CD4-positive, alpha-beta T cell treated with Interleukin-4 for 1 hour (primary cell): ENCODE measurements at places on chromosomes 5 and 9.

GRCh38 chr9:109301012-109301411 lies 19.8 kb downstream of the EPB41L4B start:
- no peak for DNase-seq

GRCh38 chr5:67268231-67269021 lies 71.8 kb upstream of the CD180 start:
- DNase-seq: no peak

DNA sequence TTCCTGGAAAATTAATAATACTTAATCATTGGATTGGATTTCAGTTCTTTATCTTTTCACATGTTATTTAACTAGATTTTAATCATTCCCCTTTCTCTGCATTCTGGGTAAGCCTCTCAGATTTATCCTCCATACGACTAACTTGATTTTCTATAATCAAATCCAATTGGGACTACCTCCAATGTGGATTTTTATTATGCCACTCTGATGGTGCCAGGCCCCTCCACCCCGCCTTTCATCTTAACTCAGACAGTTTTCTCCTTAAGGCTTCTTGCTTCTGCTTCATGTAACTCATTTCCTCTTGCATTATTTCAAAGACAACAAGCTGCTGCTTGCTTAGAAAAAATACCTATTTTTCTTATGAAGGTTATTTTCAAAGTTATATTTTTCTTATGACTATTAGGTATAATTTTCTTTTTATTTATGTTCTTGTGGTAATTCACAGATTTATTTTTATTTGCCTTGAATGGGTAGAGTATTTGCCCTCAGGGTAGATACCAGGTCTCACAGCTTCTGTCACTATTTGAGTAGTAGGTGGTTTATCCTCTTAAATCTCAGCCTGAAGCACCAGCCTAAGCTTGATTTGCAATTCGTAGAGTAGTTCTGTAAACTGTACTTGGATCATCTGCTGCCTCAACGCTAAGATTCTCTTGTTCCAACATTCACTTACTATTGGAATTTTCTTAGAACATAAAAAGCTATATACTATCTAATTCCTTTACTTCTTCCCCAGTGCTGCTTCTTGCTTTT lies 659.0 kb upstream of the ARRDC3 start:
- no peak for DNase-seq

GRCh38 chr5:72622170-72622760 lies 115.1 kb upstream of the ZNF366 start:
- DNase-seq: no peak

GRCh38 chr5:111463311-111463710 lies 49.0 kb downstream of the STARD4 start:
- no peak for DNase-seq

- no peak for DNase-seq
These were observed 45.0 kb upstream of the PHF2 start for GRCh38 chr9:93531374-93531773.

- DNase-seq: no peak
These were observed 282.3 kb downstream of the TMEM167A start for GRCh38 chr5:82794876-82795275.

GRCh38 chr9:110340306-110340705 lies 2.6 kb upstream of the TXNDC8 start:
- no peak for DNase-seq

- no peak for DNase-seq
These were observed 974.5 kb upstream of the CDH10 start for GRCh38 chr5:25619273-25619672.

- DNase-seq: no peak
These were observed 6.2 kb upstream of the PTCH1 start for GRCh38 chr9:95522871-95523370.

DNA sequence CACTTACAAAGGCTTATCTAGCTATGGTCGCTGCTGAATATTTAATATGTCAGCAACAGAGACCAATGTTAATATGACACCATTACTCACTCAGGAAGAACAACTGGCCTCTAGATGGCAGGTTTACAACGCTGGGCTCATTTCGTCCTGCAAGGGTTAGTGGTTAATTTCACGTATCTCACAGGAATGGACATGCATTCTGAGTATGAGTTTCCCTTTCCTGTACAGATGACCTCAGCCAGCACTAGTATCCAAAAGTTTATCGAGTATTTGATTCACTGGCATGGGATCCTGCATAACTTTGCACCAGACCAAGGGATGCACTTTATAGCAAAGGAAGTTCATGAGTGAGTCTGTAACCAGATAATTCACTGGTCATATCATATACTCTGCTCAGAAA lies 8.7 kb upstream of the TRPC7 start:
- no peak for DNase-seq

DNA sequence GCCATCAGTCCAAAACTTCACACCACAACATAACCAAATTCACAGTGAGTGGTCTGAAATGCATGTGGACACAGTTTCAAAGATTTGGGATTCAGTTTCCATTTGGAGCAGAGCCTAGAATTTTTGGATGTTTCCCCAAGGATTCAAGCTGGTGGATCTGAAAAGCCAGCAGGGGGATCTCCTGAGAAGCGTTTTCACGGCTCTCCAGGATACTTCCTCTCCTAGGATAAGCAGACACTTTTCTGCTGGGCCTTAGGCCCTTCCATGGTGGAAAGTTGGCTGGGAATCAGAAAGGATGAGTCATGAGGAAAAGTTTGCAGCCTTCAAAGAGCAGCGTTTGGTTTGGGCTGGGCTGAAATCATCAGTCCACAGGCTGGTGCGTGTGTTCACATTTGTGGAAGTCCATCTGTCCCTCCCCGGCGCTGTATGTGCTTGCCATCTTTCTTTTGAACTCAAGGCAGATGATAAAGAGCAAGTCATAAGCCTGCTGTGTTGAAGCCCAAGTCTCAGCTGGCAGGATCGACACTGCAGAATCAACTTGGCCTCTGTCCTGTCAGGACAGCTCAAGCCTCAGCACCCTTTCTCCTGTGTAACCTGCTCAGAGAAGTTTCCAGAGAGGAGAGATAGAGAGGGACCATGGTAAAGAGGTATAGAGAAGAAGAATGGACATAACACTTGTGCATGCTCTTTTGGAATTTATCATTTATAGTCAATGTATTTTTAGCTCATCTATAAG lies 152.6 kb upstream of the MSX2 start:
- no peak for DNase-seq

DNA sequence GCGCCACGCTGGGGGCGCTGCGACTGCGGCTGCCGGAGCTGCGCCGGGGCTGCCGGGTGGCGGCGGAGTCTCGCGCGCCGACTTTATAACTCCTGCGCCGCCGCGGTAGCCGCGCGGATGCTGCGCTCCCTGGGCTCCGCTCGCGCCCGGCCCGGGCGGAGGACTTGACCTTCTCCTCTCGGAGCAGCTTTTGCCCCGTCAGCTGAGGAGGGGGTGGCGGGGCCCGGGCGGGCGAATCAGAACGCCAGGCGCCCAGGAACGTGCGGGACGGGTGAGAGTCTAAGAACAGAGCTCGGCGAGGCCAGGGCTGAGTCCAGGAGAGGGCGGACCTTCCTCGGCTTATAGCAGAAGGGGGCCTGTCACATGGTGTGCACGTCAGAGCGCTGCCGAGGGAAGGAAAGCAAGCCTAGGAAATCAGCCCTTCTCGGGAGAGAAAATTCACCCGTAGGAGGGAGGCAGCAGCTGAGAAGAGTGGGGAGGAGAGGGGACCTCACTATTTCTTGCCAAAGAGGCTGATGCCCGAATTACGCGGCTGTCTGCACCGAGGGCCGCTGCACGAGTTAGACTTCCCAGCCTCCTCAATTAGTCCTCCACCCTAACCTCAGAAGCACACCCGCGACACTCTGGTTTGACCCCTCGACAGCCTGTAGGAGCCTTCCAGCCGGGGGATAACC lies at the start of gene FOXD1:
Gene FOXD1 (minus strand): TSS at position 315 of the 674 bp plus-strand sequence. CDS start 415 bp downstream, outside the sequence.
- peak; percentile 44 for DNase-seq

GRCh38 chr5:19978476-19978875 lies 9.5 kb downstream of the CDH18 start:
- DNase-seq: no peak

- DNase-seq: no peak
These were observed 9.6 kb downstream of the NDST1 start for GRCh38 chr5:150517272-150518152.

- no peak for DNase-seq
These were observed 5.7 kb upstream of the AGGF1 start for GRCh38 chr5:77024490-77024889.

DNA sequence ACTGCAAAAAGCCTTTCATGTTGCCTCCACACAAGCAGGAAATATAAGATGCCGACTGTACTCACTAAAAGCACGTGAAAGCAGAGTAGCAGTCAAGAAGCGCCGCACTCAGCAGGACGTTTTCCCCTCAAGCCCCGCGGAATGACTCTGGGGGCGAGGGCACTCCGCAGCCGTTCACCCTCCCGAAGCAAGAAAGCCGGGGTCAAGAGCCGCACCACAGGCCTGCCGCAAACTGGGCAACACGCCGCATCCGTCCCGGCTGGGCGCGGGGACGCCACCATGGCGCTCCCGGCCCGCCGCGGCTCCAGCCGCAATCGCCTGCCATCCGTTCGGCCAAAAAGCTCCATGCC lies 364 bp downstream of the RPS6 start:
- peak; percentile 45 for DNase-seq

- no peak for DNase-seq
These were observed 233.6 kb downstream of the TRPM3 start for GRCh38 chr9:70887826-70888225.

- no peak for DNase-seq
These were observed 264.2 kb downstream of the MAST4 start for GRCh38 chr5:66860199-66860975.

DNA sequence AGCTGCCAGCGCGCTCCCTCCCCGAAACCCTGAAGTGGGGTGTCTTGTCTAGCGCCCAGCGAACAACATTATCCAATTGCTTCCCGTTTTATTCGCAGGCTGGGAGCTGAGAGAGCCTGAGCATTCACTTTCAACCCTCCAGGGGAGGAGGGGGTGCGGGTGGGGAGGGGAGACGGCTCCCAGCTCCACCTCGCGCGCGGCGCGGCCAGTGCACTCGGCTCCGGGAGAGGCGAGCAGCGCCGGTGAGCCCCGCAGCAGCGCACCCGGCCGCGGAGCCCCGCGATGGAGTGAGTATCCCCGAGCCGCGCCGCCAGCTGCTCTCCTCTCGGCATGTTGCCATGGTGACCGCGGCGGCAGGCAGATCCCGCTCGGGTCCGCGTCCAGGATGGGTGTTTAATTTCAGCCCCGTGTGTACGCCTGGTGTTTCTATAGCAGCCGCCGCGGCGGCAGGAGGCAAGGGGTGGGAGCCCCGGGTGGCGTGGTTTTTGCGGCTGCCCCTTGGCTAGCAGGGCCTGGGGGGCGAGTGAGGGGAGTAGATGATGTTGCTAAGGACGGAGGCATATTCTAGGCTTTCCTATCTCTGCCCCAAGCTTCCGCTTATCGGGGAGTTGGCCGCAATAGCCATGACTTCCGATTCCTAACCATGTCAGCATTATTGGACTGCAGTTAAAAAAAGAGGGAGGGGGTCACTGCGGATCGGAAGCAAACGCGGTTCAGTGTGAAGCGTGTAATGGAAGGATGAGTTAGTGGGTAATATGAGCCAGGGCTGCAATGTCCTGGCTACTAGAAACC lies 139.2 kb upstream of the PALM2AKAP2 start:
- DNase-seq: no peak

GRCh38 chr5:178163772-178164735 lies 10.4 kb upstream of the NHP2 start:
- DNase-seq: peak; percentile 91

DNA sequence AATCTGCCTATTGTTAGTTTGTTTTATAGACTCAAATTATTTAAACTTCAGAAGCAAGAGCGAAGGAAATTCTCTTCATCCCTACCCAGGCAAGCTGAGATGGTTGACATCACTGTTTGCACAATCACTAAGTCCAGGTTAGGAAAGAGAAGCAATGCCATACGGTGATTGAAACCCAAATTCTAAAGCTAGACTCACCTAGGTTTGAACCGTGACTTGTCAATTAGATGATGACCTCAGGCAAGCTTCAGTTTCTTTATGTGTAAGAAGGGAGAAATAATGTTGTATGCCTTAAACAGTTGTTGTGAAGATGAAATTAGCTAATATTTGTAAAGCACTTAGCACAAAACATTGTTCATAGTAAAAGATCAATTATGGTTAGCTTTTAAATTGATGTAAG lies 96.5 kb upstream of the ANKRD55 start:
- DNase-seq: no peak

DNA sequence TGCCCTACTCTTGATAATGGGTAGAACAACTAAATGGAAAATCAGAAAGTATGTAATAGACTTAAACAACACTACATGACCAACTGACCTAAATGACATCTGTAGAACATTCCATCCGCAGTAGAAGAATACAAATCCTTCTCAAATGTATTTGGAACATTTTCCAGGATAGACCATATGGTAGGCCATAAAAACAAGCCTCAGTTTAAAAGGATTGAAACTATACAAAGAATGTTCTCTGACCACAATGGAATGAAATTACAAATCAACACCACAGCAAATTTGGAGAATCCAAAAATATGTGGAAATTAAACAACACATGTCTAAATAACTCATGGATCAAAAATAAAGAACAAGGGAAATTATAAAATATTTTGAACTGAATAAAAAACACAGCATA lies 189.2 kb downstream of the NDUFS4 start:
- no peak for DNase-seq

- no peak for DNase-seq
These were observed 71.2 kb downstream of the GHR start for GRCh38 chr5:42494414-42494813.

DNA sequence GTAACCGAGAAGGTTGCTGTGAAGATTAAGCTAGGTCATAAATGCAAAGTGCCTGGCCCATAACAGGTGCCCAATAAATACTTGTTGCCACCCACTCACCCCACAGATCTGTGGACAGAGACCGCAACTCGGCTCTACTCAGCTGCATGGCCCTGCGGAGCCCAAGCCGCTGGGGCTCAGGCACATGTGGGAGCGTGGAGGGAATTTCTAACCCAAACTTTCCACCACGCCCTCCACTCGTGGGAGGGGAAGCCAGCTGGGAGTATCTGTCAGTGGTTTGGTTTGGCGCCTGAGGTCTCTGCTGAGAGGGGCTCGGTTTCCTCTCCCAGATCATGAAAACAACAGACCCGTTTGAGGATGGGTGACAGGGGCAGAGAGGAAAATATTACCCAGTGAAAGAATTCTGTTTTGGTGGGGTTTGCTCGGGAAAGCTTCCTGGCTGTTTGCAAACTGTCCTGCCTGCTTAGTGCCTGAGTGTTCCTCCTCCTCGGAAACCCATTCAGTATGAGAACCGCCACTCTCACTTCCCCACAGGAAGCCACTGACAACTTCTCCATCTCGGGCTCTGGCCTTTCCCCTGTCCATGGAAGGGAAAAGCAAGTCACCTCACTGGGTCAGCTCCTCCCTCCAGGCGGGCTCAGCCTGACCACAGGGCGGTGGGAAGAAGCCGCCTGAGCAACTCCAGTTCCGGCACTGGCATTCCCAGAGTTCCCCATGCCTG lies 60.1 kb downstream of the RGS3 start:
- peak; percentile 53 for DNase-seq

DNA sequence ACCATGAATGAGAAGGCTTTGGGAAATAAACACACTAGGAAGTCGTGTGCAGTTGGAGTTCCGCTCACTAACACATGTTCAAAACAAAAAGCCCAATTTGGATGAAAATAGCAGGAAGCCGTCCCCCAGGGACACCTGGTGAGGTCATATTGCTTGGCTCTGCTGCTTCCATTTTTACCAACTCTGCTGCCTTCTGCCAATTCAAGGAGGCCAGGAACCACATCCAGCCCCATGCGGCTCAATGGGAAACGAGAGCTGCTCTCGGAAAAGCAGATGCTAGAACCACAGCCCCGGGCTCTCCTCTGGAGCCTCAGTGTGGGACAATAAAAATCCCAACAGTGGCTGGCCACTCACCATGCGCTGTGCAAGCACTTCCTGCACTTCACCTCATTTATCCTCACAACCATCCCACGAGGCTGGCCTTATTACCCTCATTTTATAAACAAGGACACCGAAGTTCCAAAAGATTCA lies 13.4 kb downstream of the ADAM19 start:
- no peak for DNase-seq

GRCh38 chr9:122192914-122193525 lies 33.3 kb downstream of the MORN5 start:
- DNase-seq: no peak
